ENCODE measurements at places on chromosomes 4 and X.

DNA sequence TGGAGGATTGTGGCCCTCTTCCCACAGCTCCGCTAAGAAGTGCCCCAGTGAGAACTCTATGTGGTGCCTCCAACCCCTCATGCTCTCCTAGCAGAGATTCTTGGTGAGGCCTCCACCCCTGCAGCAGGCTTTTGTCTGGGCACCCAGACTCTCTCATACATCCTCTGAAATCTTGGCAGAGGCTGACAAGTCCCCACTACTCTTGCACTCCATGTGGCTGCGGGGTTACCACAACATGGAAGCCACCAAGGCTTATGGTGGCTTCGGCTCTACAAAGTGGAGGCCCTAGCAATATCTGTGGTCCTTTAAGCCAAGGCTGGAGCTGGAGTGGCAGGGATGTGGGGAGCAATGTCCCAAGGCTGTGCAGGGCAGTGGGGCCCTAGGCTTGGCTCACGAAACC is 255.2 kb downstream of the COX7B2 start:
- no peak for DNase-seq

GRCh38 chr4:172998527-172999469 is 169.8 kb upstream of the GALNT7 start:
- DNase-seq: no peak

DNA sequence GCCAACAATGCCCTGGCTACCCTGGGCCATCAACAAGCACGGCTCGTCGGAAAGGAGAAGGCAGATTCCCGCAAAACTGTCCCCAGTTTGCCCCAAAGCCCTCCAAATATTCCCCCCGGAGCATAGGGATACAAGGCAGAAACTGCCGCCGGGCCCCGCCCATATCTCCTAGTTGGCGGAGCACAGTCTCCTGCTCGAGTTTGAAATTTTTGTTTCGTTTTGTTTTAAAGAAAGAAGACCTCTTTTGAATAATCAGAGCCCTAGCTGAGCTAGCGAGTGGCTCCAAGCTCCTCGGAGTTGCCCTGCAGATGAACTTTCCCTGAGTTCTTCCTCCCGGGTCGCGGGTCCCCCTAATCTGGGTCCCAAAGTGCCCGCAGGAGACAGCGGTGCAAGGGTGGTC is 138.1 kb upstream of the ZIC3 start:
- no peak for DNase-seq

GRCh38 chr4:97558204-97558778 is 585.0 kb downstream of the STPG2 start:
- DNase-seq: no peak

GRCh38 chr4:183403961-183404360 is 40.5 kb upstream of the CDKN2AIP start:
- no peak for DNase-seq

Measured in adrenal gland (tissue), 19 donors.